ENCODE measurements at places on chromosomes 13 and 19. TPM values are rescaled to one million over a fixed set of nuclear protein-coding genes. Genes with fewer than 3 reads are reported as not detected.

- DNase-seq, result no peak
Measured at GRCh38 chr13:112869202-112870050, 99.6 kb upstream of the MCF2L start.

- DNase-seq, result no peak
Measured at GRCh38 chr13:33510350-33510970, 224.9 kb upstream of the STARD13 start.

- no peak for DNase-seq
Measured at GRCh38 chr13:30338952-30339351, 31.6 kb upstream of the KATNAL1 start.

DNA sequence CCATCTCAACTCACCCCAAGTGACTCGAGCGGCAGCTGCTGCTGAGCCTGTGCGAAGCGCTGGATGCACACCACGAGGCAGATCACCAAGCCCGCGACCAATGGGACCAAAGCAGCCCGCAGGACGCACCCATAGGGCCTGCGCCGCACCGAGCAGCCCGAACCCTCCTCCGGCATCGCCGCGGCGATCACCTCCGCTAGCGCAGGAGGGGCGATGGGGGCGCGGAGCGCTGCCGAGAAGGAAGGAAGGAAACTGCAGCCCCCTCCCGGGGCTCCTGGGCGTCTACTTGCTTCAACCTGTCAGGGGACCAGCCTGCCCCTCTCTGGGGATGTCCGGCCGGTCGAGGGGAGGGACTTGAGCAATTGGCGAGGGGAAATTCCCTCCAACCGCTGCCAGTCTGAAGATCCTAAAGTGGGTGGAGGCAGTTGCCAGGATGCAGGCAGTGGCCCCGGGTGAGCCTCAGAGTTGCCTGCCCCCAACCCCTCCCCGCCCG lies at the start of gene CD70:
Gene CD70 (minus strand): TSS at position 324 of the 493 bp plus-strand sequence. CDS start 148 bp downstream, at position 176.
- no peak for DNase-seq

DNA sequence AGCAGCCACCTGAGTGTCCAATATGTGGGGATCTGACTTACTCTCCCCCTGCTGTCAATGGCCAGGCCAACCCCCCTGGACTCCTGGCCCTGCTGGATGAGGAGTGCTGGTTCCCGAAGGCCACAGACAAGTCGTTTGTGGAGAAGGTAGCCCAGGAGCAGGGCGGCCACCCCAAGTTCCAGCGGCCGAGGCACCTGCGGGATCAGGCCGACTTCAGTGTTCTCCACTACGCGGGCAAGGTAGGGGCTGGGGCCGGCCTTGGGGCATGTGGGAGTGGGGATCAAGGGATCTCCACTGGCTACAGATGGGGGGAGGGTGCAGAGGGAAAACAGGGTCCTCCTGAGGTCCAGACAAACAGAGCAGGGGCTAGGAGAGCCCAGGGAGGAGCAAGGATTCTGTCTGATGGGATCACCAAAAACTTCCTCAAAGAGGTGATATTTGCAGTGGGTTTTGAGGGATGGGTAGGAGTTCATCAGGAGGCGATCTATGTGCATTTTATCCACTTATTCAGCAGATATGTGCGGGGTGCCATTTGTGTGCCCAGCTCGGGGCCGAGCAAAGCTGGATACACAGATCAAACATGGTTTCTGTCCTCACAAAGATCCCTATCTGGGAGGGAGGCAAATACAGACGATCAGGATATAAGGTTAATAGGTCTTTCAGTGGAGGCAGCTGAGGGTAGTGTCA lies 47.2 kb downstream of the MYH14 start:
- no peak for DNase-seq

GRCh38 chr19:45973553-45974338 lies at the start of gene NOVA2:
Gene NOVA2, minus strand, starts transcription at chr19:45973865. Its CDS starts 514 bp downstream, at chr19:45973351.
- no peak for DNase-seq

GRCh38 chr13:90108547-90108946 lies 1238.9 kb upstream of the MIR17HG start:
- no peak for DNase-seq

The ATP8A2 gene
- 0.12 TPM for polyA plus RNA-seq

The RNF225 gene
- not detected for polyA plus RNA-seq

GRCh38 chr13:33649212-33649878 lies 168.6 kb upstream of the RFC3 start:
- peak; percentile 14 for DNase-seq

GRCh38 chr13:91212231-91212630 lies 135.3 kb upstream of the MIR17HG start:
- DNase-seq, result no peak

- DNase-seq, result no peak
Measured at GRCh38 chr13:37091835-37092234, 13.6 kb downstream of the CSNK1A1L start.

The COX7A1 gene
- polyA plus RNA-seq, result not detected

GRCh38 chr19:33394723-33395560 lies 21.4 kb downstream of the CEBPG start:
- DNase-seq, result no peak

- DNase-seq, result peak; percentile 35
Measured at GRCh38 chr19:19145684-19146608, 7.7 kb upstream of the TMEM161A start.

DNA sequence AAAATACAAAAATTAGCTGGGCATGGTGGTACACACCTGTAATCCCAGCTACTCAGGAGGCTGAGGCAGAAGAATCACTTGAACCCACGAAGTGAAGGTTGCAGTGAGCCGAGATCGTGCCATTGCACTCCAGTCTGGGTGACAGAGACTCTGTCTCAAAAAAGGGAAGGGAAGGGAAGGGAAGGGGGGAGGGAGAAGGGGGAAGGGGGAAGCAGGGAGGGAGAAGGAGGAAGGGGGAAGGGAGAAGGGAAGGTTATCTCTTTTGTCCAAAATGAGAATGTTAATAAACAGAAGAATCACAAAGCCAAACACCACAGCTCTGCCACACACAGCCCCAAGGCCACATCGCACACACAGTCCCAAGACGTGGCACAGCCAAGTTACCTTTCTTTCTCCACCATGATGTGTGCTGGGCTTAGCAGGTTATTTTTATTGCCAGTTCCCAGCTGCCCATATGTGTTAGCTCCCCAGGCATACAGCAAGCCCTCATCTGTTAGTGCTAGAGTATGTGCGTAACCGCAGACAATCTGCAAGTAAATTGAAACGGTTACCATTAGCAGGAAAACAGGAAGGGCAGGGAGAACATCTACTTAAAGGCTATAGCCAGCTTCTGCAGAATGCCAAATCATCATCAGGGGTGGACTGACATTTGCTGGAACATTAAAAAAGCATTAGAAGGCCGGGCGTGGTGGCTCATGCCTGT lies 34.3 kb downstream of the RCBTB1 start:
- no peak for DNase-seq

- DNase-seq, result no peak
Measured at GRCh38 chr19:35545855-35546381, 492 bp downstream of the TMEM147 start.

- DNase-seq, result no peak
Measured at GRCh38 chr19:43678512-43679261, 8.7 kb upstream of the PLAUR start.

- DNase-seq, result no peak
Measured at GRCh38 chr13:59157181-59157580, 1006.5 kb downstream of the DIAPH3 start.

GRCh38 chr13:42101821-42102585 lies 53.6 kb downstream of the DGKH start:
- DNase-seq, result no peak

The ZNF728 gene
- polyA plus RNA-seq, result not detected

GRCh38 chr13:23793711-23794110 lies 95.5 kb downstream of the MIPEP start:
- DNase-seq, result no peak

GRCh38 chr19:7722231-7722651 lies 9.7 kb downstream of the CLEC4G start:
- no peak for DNase-seq

The SYCN gene
- not detected for polyA plus RNA-seq

DNA sequence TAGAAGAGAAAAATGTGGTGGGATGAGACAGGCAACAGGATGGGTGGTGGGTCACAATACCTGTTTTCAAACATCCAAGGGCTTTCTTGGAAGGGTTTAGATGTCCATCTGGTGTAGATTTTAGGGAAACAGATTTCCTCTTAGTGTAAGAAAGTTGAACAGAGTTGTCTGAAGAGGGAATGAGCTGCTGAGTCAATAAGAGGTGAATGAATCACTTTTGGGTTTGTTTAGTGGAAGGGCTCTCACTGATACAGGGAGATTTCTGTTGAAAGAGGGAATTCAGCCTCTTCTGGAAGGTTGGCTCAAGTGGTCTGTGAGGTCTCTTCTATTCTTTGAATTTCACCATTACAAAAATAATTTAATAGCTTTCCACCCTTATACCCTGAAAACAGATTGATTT lies 54.6 kb downstream of the LACC1 start:
- DNase-seq, result no peak

- peak; percentile 86 for DNase-seq
Measured at GRCh38 chr13:98144801-98145350, 2.0 kb downstream of the FARP1 start.

The OR7A10 gene
- polyA plus RNA-seq, result not detected

- DNase-seq, result no peak
Measured at GRCh38 chr19:3075605-3076431, 13.5 kb upstream of the TLE5 start.

DNA sequence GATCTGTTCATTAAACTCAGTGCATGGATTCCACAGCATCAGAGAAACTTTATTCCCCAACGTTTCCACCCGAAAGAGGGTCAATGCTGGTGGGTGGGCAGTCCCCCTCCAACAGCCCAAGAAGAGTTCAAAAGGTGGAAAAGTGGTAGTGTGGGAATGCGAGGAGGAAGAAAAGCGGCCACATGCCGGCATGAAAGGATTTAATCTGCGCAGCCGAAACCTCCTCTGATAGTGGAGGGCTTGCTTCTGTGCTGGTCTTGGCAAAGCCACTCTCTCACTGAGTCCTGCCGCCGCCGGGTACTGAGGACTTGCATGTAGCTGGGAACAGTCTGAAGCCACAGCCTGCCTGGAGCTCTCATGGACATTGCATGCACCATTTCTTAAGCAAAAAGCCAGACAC lies 136.2 kb upstream of the ZNF536 start:
- no peak for DNase-seq

DNA sequence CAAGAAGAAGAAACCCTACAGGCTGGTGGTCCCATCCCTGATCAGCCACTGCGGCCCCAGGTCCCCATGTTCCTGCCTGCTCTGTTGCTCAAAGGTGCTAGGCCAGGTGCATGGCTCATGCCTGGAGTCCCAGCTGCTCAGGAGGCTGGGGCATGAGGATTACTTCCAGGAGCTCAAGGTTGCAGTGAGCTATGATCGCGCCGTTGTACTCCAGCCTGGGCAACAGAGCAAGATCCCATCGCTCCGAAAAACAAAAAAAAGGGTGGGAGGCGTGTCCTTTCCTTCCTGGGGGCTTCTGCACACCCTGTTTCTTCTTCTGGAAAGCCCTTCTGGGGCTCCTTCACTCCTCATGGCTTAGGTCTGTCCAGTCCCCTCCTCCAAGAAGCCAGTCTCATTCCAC lies 11.9 kb upstream of the TINCR start:
- DNase-seq, result no peak

The SLC1A5 gene
- polyA plus RNA-seq, result 209 TPM

The ZNF772 gene
- polyA plus RNA-seq, result 3.1 TPM

- DNase-seq, result no peak
Measured at GRCh38 chr19:5690955-5691821, 1.1 kb downstream of the RPL36 start.

GRCh38 chr13:109652531-109652930 lies 133.9 kb downstream of the IRS2 start:
- no peak for DNase-seq

- no peak for DNase-seq
Measured at GRCh38 chr19:47766359-47766620, 12.2 kb upstream of the SELENOW start.

Data from HepG2 (cell line).